Activated T-cell treated with anti-CD3 and anti-CD28 coated beads, Interleukin-2, amount 50 U/mL, for 72 hours (primary cell): ENCODE measurements at places on chromosomes 1 and 21. TPM values are rescaled to one million over a fixed set of nuclear protein-coding genes. Genes with fewer than 3 reads are reported as not detected.

DNA sequence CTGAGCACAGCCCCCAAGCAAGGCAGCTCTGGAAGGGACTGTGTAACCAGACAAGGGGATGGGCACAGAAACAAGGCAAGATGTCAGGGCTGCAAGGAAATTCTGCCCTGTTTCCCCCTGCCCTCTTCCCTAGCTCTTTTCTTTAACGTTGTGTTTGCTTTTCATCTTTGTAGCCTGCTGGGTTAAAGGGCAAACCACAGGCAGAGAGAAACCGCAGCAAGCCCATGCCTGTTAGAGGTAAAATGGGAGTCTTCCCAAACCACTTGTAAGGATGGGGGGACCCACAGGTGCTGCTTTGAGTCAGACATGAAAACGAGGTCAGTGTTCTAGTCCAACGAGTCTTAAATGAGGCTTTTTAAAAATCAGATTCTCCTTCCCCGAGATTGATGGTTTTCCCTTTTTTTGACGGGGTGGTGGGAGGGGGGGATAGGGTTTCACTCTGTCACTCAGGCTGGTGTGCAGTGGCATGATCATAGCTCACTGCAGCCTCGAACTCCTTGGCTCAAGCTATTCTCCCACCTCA is 13.3 kb downstream of the TGFBR3 start:
- peaks cover 69% of the 10 kb centered on the region for H3K4me1 ChIP-seq
- peak overlapping the region; percentile 86 for H3K27ac ChIP-seq
- H3K36me3 ChIP-seq, result no peaks in the 10 kb centered on the region
- H3K27me3 ChIP-seq, result no peaks in the 10 kb centered on the region

GRCh38 chr1:205578780-205579571 is 52.8 kb downstream of the ELK4 start:
- H3K36me3 ChIP-seq, result no peaks in the 10 kb centered on the region
- DNase-seq, result no peak
- peaks cover 9% of the 10 kb centered on the region for H3K27me3 ChIP-seq
- no peak overlapping the region for H3K27ac ChIP-seq
- H3K4me1 ChIP-seq, result peaks cover 16% of the 10 kb centered on the region

- H3K4me1 ChIP-seq, result no peaks in the 10 kb centered on the region
- no peaks in the 10 kb centered on the region for H3K27me3 ChIP-seq
- H3K36me3 ChIP-seq, result no peaks in the 10 kb centered on the region
These were observed 36.5 kb downstream of the CHRM3 start for GRCh38 chr1:239422818-239423217.

DNA sequence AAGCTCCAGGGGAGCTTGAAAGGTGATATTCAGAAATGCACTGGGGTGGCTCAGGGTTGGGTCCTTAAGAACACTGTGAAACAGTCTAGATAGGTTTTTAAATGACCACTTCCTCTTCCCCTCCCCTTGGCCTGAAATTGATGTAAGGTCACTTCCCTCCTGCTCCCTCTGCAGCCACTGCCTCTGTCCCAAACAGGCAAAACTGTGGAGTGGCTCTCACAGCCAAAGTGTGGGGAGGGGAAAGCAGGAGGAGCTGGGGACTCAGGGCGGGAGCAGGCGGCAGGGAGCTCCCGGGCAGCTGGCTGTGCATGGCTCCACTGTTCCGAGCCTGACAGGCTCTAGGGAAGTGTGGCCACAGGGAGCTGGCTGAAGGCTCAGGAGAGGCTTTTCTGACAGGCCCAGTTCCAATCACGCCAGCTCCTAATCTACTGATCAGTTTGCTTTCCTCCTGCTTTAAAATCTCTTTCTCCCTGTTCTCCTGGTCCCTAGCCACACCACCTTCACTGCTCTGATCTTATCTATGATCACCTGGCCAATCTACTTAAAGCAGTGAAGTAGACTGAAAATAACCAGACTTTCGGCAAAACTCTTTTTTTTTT is 5.1 kb upstream of the CSRP1 start:
- H3K27me3 ChIP-seq, result no peaks in the 10 kb centered on the region
- peaks cover 14% of the 10 kb centered on the region for H3K4me1 ChIP-seq
- DNase-seq, result no peak
- no peak overlapping the region for H3K27ac ChIP-seq

DNA sequence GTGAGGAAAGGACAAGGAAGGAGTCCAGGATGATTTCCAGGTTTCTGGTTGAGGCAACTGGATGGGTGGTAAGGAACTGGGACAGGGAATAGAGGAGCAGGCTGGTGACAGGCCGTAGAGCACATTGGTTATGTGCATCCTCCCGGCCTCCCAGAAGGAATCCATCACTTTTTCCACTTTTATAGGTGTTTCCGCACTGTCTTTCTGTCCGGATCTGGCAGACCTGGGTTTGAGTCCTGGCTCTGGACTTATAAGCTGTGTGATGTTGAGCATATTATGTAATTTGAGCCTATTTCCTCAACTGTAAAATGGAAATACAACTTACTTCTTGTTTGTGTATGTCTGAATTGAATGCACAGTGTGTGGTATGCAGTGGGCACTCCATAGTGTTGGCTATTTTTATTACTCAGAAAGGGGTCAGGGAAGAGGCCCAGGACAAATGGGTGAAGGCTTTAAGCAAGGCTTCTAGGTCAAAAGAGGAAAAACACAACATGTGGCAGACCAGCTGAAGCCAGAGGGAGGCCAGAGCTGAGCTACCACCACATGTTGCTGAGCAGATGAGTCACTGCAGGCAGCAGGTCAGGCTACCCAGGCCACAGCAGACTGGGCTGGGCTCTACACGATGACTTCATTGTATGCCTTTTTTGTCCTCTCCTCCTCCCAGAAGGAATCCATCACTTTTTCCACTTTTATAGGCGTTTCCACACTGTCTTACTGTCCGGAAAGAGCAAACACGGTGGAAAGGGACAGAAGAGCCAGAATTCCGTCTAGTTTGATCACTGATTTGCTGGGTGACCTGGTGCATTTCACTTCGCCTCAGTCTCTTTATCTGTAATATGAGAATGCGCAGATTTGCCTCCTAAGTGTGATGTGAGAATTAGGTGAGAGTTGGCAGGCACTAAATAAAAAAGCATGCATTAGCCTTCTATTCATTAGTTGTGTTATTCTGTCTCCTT is 791 bp upstream of the MAST2 start:
- peaks cover 30% of the 10 kb centered on the region for H3K4me1 ChIP-seq
- H3K27ac ChIP-seq, result peak overlapping the region; percentile 71
- DNase-seq, result peak; percentile 54

MEAF6 gene
- total RNA-seq, result 105 TPM

IRF6 gene
- 0.49 TPM for total RNA-seq

GRCh38 chr1:95703046-95703445 is 469.0 kb downstream of the RWDD3 start:
- DNase-seq, result no peak
- no peak overlapping the region for H3K4me3 ChIP-seq
- H3K4me1 ChIP-seq, result no peaks in the 10 kb centered on the region

GRCh38 chr21:15023776-15024175 is 41.0 kb downstream of the NRIP1 start:
- no peaks in the 10 kb centered on the region for H3K36me3 ChIP-seq
- H3K4me1 ChIP-seq, result peaks cover 16% of the 10 kb centered on the region
- H3K4me3 ChIP-seq, result no peak overlapping the region
- no peaks in the 10 kb centered on the region for H3K27me3 ChIP-seq

SYCP1 gene
- total RNA-seq, result not detected

- H3K4me3 ChIP-seq, result no peak overlapping the region
- no peaks in the 10 kb centered on the region for H3K36me3 ChIP-seq
- no peak overlapping the region for H3K27ac ChIP-seq
- no peak for DNase-seq
These were observed 36.4 kb upstream of the BCL9 start for GRCh38 chr1:147504801-147505311.

SLX9 gene
- 48.9 TPM for total RNA-seq

- no peaks in the 10 kb centered on the region for H3K36me3 ChIP-seq
- no peak overlapping the region for H3K4me3 ChIP-seq
- no peaks in the 10 kb centered on the region for H3K27me3 ChIP-seq
- peaks cover 11% of the 10 kb centered on the region for H3K4me1 ChIP-seq
- no peak for DNase-seq
These were observed 57.1 kb upstream of the RAB4A start for GRCh38 chr1:229213797-229214196.

- no peak for DNase-seq
- no peak overlapping the region for H3K27ac ChIP-seq
- peaks cover 30% of the 10 kb centered on the region for H3K4me1 ChIP-seq
- no peak overlapping the region for H3K4me3 ChIP-seq
These were observed 17.2 kb upstream of the BEND5 start for GRCh38 chr1:48793863-48794262.

GRCh38 chr1:182003025-182003725 is 58.3 kb downstream of the ZNF648 start:
- H3K4me3 ChIP-seq, result no peak overlapping the region
- H3K27me3 ChIP-seq, result no peaks in the 10 kb centered on the region
- H3K27ac ChIP-seq, result no peak overlapping the region
- no peaks in the 10 kb centered on the region for H3K4me1 ChIP-seq

- no peak for DNase-seq
- H3K27me3 ChIP-seq, result no peaks in the 10 kb centered on the region
- peak overlapping the region; percentile 27 for H3K27ac ChIP-seq
- no peaks in the 10 kb centered on the region for H3K36me3 ChIP-seq
- H3K4me1 ChIP-seq, result peaks cover 15% of the 10 kb centered on the region
- H3K4me3 ChIP-seq, result peak overlapping the region; percentile 25
These were observed 21.2 kb downstream of the TP73 start for GRCh38 chr1:3673381-3674099.

GRCh38 chr1:175319112-175319911 is 126.7 kb upstream of the KIAA0040 start:
- H3K27ac ChIP-seq, result no peak overlapping the region
- H3K36me3 ChIP-seq, result no peaks in the 10 kb centered on the region
- peak; percentile 67 for DNase-seq

DNA sequence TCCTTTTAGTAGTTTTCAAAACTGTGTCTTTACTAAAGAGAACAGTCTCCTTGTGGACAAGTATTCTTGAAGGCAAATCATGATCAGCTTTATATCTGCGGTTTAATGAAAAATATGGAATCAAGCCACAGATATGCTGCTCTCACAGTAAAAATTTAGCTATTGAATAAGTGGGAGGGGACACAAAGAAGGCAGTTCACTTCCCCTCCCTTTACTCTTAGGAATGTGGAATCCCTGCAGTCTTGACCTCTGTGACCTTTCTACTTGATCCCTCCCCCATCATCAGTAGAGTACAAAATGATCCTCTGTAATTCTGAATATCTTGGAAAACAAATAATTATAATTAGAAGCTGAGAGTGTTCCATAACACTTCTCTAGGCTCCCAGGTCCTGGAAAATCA is 136.7 kb upstream of the HOOK1 start:
- no peak overlapping the region for H3K27ac ChIP-seq
- H3K4me3 ChIP-seq, result no peak overlapping the region
- H3K4me1 ChIP-seq, result peaks cover 4% of the 10 kb centered on the region
- no peaks in the 10 kb centered on the region for H3K36me3 ChIP-seq
- H3K27me3 ChIP-seq, result no peaks in the 10 kb centered on the region

DAP3 gene
- total RNA-seq, result 135 TPM

FCN3 gene
- total RNA-seq, result not detected

GRCh38 chr1:158931055-158931737 is at the start of gene PYHIN1:
Gene PYHIN1 (plus strand): TSS chr1:158931552. CDS start chr1:158936911, 5,359 bp downstream.
- peaks cover 32% of the 10 kb centered on the region for H3K4me1 ChIP-seq
- H3K4me3 ChIP-seq, result peak within 1 kb of the TSS; percentile 77
- peaks cover 7% of the 10 kb centered on the region for H3K27me3 ChIP-seq

DNA sequence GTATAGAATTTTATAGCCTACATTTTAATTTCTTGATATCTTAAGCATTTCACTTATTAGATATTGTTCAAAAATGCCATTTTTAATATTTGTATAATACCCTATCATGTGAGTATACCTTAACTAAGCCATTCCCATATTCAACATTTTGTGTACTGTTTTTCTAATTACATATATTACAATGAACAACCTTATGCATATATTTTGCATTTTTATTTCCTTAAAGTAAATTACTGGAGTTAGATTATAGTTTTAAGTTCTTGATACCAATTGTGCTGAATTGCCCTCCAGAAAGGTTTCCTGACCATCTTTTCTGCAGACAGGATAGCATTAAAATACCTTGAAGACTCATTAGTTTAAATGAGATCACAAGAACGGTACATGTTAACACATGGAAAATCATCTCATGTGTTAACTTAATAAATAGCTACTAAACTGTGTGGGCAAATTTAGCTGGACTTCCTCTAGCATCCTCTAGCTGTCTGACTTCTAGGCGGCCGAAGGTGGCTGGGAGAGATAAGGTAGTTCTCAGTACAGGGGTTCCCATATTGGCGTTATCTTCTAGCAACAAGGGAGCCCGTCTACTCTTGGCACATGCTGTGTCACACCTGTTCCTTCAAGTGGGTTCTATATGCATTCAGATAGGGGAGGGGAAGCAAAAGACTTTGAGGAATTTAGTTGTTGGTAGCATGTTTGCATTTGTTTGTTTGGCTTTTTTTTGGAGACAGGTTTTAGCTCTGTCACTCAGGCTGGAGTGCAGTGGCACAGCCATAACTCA is 8.9 kb downstream of the DCLRE1B start:
- no peaks in the 10 kb centered on the region for H3K27me3 ChIP-seq
- H3K36me3 ChIP-seq, result peaks cover 3% of the 10 kb centered on the region
- peaks cover 22% of the 10 kb centered on the region for H3K4me1 ChIP-seq
- no peak for DNase-seq
- no peak overlapping the region for H3K4me3 ChIP-seq

CSF3R gene
- total RNA-seq, result 0.79 TPM

DNA sequence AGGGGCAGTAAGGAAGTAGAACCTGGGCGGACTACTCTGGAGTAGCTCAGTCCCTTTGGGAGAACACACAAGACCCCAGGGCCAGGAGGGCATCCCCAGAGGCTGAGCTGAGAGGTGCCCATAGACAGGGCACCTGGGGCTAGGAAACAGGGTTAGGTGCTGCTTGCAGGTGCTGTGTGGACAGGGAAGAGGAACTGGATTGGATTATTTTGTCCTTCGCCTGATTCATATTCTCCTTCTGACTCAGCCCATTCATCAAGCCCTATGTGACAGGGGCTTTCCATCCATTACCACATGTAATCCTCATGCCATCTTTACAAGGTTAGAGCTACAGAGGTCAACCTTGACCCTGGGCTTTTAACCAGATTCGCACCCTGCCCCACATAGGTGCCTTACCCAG is 183.9 kb downstream of the C1orf94 start:
- no peak overlapping the region for H3K4me3 ChIP-seq
- H3K36me3 ChIP-seq, result no peaks in the 10 kb centered on the region
- H3K4me1 ChIP-seq, result no peaks in the 10 kb centered on the region

NTMT2 gene
- not detected for total RNA-seq

RAB13 gene
- 33.9 TPM for total RNA-seq

GPX7 gene
- 26.3 TPM for total RNA-seq

OR2L13 gene
- 0.24 TPM for total RNA-seq

EFNA1 gene
- 1.4 TPM for total RNA-seq

GRCh38 chr1:178942285-178943198 is 71.7 kb upstream of the ANGPTL1 start:
- no peak overlapping the region for H3K4me3 ChIP-seq
- peak; percentile 27 for DNase-seq
- peaks cover 13% of the 10 kb centered on the region for H3K4me1 ChIP-seq
- H3K36me3 ChIP-seq, result no peaks in the 10 kb centered on the region

PKNOX1 gene
- total RNA-seq, result 26.8 TPM

C1orf198 gene
- 7.6 TPM for total RNA-seq

DPT gene
- not detected for total RNA-seq

TRIM67 gene
- not detected for total RNA-seq

FBXO2 gene
- total RNA-seq, result 3.9 TPM

CYP4A22 gene
- total RNA-seq, result not detected

GRCh38 chr21:46545363-46545762 is 59.5 kb downstream of the S100B start:
- H3K36me3 ChIP-seq, result peaks cover 15% of the 10 kb centered on the region
- DNase-seq, result no peak
- H3K27me3 ChIP-seq, result no peaks in the 10 kb centered on the region
- peaks cover 48% of the 10 kb centered on the region for H3K4me1 ChIP-seq
- H3K4me3 ChIP-seq, result no peak overlapping the region
